ENCODE measurements at places on chromosomes 1 and 21.

DNA sequence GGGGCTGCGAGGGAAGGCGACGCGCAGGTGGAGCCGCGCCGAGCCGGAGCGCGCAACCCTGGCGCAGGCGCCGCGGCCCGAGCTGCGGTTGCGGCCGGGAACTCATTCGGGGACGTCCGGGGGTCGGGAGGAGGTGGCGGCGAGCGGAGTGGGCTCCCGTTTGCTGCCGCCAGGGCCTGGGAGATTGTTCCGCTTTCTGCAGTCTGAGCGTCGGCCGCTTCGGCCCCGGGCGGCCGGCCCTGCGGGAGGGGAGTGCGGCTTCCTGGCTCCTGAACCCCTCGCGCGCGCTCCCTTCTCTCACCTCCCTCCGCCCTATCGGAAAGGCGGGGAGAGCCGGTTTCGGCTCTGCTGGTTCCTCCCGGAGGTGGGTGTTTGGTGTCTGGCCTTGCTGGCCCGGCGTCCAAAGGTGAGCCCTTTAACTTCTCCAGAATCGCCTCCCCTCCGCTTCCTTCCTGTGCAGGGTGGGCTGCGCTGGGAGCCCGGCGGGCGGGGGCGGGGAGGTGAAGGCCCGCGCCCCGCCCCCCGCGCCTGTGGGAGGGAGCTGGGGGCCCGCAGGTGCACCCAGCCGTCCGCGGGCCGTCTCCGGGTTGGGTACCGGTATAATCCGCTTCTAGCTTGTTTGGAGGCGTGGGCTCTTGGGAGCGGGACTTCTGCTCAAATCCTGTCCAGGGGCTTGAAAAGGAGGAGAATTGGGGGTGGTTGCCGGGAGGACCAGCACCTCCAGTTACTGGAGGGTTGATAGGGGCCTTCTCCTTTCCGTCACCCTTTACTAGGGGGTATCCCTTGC is 683 bp downstream of the LRRC8D start:
- peak; percentile 63 for DNase-seq

DNA sequence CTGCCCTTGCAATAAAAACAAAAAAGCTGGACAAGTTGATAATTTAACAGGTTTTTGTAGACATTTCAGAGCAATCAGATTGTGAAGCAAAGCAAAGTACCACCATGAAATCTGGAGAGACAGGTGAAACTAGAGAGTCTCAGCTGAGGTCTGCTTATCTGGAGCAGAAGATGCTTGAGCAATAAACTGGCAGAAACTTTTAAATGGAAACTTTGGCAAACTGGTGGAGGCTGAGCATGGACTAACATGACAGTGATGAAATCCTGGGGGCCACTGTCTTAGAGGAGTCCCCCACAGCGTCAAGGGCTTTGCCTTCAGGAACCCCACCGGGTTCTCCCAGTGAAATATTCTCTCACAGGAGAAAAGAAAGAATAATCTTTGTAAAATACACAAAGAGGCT is 416.3 kb upstream of the B3GALT2 start:
- DNase-seq, result no peak

DNA sequence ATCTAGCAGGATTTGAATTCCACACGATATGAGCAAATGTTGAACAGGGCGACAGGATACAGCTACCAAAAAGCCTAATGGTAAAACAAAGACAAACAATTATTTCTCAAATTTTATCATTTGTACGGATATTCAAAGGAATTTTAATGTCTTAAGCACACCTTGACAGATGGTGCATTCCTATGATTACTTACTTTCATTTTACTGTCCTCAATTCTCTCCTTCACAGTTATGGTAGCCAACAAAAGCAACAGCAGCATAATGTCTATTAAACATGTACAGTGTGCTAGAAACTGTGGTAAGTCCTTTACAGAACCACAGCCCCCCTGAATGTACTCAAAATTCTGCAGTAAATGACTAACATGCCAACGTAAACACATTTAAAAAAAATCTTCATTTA is 365.8 kb downstream of the SMYD3 start:
- no peak for DNase-seq

- DNase-seq, result no peak
Measured at GRCh38 chr1:198183605-198184004, 26.8 kb downstream of the NEK7 start.

DNA sequence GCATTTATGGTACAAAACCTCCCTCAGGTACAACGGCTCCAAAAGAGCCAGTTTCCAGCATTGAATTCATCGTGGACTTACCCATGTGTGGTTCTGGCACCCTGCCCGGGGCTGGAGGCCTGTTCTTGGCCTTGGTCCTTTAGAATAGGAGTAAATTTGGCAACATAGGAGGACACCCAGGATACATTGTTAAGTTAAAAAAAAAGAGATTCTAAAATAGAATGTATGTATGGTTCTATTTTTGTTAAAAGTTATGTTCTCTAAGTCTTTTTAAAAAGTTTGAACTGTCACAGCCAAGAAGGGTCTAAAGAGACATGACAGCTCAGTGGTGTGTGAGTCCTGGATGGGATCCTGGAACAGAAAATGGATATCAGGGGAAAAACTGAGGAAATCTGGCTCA is 25.9 kb downstream of the EPHX1 start:
- DNase-seq, result no peak

- DNase-seq, result no peak
Measured at GRCh38 chr1:160665330-160666078, 18.7 kb upstream of the SLAMF1 start.

DNA sequence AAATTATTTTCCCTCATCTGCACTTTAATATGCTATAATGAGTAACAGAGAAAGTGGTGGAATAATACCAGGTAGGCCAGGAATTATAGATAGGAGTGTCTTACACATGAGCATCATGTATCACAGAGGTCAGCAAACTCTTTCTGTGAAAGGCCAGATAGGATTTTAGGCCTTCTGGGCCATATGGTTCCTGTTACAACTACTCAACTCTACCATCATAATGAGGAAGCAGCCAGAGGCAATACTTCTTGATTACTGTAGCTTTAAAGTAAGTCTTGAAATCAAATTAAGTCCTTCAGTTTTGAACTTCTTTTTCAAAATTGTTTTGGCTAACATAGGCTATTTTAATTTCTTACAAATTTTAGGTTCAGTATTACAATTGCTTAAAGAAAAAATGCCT is 32.1 kb upstream of the IGSF3 start:
- DNase-seq, result no peak

- DNase-seq, result peak; percentile 54
Measured at GRCh38 chr1:165257969-165258459, 98.5 kb downstream of the LMX1A start.

DNA sequence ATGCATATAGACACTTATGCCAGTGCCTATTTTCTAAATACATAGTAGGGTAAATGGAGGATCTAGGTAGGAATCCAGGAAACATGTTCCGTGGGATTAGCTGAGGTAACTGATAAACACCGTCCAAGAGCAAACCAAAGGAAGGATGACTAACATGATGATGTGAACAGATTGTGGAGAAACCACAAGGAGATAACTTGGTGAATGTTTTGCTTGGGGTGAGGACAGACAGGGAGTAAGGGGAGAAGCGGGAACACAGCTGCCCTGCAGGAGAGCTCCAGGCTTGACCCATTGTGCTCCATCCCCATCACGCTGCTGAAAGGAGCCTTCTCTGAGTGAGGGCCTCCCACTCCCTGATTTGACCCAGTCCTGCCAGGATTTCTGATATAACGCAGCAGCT is 87.0 kb upstream of the ZC3H11B start:
- no peak for DNase-seq

DNA sequence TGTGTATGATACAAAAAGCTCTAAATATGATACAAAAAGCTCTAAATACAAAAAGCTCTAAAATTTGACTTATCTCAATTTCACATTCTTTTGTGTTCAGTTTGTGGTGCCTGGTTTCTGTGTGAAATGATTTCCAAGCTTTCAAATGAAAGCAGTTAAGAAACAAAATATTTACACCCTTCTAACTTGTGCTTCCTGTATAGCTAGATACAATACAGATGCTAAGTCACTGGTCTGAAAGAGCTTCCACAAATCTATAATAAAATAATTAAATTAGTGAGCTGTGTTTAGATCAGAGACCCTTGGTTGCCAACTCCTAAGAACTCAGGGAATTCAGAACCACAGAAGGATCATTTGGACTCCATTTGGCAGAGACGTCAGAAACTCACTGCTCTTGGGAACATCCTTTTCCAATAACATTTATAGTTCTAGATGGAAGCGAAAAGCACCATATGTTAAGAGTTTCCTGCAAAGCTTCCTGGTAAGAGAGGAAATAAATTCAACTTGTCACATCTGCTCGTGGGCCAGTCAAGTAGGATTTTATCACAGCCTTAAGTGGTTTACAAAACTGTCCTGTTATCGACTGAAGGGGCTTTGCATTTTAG is 1079.1 kb downstream of the ADGRL2 start:
- DNase-seq, result no peak

GRCh38 chr1:109136766-109137165 is 22.9 kb downstream of the ELAPOR1 start:
- no peak for DNase-seq

- DNase-seq, result no peak
Measured at GRCh38 chr1:191206513-191207207, 729.0 kb upstream of the BRINP3 start.

GRCh38 chr1:11057477-11057876 is 2.3 kb downstream of the SRM start:
- DNase-seq, result no peak

- no peak for DNase-seq
Measured at GRCh38 chr1:197908716-197909220, 6.3 kb downstream of the C1orf53 start.

- DNase-seq, result no peak
Measured at GRCh38 chr1:194544012-194544411, 1357.6 kb upstream of the B3GALT2 start.

DNA sequence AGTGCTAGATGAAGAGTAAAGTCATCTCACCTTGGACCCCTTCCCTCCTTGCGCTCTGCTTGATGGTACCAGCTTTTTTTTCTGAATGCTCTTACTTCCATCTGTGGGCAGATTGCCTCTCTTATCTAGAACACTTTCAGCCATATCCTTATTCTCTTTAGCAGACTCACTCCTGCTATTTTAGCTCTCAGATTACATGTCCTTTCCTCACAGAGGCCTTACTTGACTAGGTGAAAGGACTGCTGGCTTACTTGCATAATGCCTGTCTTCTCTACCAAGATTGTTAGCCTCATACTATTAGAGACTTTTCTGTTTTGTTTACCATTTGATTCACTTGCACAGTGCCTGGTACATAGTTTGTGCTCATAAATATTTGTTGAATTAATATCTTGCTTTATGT is 9.3 kb downstream of the IFI44 start:
- DNase-seq, result no peak

GRCh38 chr1:109822749-109823542 is 59.2 kb upstream of the EPS8L3 start:
- no peak for DNase-seq

DNA sequence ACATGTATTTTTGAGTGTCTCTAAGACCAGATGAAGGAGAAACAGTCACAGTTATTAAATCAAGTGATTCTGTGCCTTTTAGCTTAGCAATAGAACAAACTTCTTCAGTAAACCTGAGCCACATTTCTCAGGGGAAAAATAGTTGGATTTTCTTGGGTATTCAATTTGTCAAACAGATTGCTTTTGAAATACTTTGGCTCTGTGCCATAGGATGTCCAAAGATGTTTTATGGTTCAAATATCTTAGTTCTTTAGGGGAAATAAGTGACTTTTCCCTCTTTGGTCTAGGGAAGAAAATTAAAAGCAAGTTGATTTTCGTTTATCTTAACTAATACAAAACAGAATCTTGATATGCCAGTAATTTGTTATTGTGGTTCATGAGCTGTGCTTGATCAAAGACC is 125.9 kb downstream of the ATP5PO start:
- DNase-seq, result no peak

- DNase-seq, result no peak
Measured at GRCh38 chr1:56531624-56532349, 47.6 kb downstream of the PLPP3 start.

GRCh38 chr1:33344896-33345560 is 24.1 kb upstream of the A3GALT2 start:
- no peak for DNase-seq

DNA sequence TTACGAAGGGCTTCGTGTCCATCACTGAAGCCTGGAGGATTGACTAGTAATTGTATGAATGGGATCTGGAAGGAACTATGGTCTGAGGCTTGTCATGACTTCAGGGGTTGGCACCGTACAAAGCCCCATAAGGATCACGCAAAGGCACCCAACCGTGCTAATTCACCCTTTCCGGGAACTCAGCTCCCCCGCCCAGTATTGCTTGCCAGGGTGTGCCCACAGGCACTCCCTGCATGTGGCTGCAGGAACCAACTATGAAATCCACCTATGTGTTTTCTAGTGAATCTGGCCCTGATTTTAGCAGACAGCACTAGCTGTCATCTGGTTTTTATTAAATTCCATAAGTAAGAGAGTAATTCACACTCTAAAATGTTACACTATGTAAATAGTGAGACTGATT is 139.2 kb downstream of the TM2D1 start:
- peak; percentile 60 for DNase-seq

DNA sequence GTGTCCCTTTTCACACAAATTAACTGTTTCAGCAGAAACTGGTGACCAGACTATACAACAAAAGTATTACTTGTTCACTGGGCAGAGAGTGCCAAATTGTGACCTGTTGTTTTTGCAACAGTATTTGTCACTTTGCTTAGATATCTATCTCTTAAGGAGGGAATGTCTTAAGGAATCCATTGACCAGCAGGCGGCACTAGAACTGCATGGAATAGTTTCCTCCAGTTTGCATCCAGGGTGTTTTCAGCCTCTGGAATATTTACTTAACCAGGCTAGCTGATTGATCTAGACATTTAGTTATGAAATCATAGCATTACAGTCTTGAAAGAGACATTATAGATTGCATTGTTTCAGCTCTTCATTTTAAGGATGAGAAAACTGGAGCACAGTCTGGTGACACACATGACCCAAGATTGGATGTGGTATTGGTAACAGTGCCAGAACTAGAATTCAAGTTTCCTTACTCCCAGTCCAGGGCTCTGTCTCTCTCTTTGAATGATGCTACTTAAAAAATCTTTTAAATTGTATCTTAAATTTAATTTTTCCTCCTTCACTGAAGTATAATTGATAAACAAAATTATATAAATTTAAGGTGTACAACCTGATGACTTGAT is 16.9 kb downstream of the RPTN start:
- DNase-seq, result peak; percentile 60

GRCh38 chr1:214717351-214717750 is 114.4 kb downstream of the CENPF start:
- DNase-seq, result no peak

- no peak for DNase-seq
Measured at GRCh38 chr1:178263341-178263740, 169.4 kb downstream of the RASAL2 start.

Measured in SW480 (cell line).